Stimulated activated CD8-positive, alpha-beta memory T cell treated with anti-CD3 and anti-CD28 coated beads, Interleukin-15, amount 100 ng/mL, for 1 hour (primary cell): ENCODE measurements at places on chromosomes 5 and 9.

DNA sequence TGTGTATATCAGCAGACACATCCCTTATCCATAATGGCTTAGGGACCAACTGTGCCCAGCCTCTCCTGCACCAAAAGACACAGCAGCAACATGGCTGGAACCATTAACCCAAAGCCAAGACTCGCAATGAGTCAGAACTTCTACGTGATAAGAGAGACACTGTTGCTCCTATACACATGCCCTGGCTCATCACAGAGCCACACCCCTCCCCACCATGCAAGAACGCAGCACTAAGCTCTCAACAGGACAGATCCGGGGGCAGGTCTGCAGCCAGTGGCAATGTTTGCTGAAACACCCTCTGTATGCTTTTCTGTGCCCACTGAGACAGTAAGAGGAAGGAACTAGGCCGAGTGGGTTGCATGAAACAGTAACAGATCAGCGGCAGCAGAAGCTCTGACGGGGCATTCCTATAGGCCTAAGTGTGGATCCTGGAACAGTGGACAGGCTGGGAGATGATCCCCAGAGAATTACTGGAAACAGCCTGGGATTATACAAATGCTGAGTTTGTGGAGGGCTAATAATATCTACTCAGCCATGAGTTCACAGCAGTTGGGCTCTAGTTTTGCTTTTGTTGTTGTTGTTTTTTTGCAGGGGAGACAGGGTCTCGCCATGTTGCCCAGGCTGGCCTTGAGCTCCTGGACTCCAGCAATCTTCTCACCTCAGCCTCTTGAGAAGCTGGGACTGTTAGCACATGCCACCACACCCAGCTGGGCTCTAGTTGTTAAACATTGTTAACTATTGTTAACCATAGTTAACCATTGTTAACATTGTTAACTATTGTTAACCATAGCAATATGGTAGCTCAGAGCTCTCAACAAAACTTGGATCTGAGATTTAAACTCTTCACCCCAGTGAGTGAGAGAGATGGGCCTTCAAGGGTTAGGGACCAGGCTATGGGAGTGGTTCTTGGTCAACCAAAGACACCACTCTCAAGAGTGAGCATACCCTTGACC lies 41.0 kb downstream of the B4GALT1 start:
- no peak for DNase-seq

DNA sequence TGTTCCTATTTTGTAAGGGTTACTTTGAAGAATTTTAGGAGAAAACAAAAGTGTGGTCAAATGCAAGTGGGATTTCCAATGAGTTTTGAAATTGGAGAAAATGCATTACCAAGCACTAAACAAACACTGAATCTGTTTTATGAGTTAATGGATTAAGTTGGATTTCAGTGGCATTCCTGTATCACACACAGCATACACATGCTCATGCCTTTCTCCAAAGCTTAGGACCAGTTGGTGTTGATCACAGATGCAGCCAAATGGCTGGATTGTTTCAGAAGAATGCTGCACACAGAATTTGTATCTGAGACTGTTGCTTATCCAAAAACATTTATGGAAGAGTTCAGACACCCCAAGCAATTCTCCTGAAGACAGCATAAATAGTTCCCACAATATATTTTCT lies 611.1 kb downstream of the ACTL7B start:
- DNase-seq: no peak

DNA sequence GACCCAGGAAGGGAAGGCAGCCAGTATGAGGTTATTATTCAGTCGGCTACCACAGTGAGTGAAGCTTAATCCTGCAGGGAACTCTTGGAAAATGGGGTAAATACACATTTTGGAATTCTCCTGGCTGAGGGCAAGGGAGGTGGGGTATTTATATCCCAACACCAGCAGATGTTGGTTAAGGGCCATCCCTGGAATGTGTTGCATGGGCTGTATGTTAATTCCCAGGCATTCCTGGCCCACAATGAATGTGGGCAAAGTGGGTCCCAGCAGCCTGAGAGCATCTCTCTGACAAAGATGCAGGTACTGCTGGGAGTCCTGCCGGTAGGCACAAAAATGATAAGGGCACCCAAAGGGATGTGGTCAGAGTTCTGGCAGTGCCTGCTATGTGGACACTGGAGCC lies 2.9 kb upstream of the GPRIN1 start:
- no peak for DNase-seq

GRCh38 chr9:17609312-17610005 lies 30.6 kb downstream of the SH3GL2 start:
- no peak for DNase-seq

GRCh38 chr5:36723912-36724311 lies 117.5 kb downstream of the SLC1A3 start:
- no peak for DNase-seq

GRCh38 chr5:68884144-68884754 lies 209.6 kb upstream of the SLC30A5 start:
- no peak for DNase-seq

DNA sequence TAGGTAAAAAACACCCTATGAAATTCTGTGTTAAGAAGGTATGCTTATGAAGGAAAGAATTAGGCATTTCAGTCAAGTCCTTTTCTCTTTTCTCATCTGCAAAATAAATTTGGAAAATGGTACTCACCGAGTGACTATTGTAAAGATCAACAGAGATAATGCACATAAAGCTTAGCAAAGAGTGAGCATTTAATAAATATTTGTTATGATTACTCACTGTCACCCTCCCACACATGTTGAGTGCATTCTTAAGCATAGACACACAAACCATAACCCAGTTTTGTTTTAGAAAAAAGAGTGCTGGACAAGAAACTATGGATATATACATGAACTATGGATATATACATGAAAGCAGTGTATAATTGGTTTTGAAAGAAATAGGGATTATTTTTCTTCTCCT lies 54.7 kb upstream of the PRLR start:
- DNase-seq: no peak

DNA sequence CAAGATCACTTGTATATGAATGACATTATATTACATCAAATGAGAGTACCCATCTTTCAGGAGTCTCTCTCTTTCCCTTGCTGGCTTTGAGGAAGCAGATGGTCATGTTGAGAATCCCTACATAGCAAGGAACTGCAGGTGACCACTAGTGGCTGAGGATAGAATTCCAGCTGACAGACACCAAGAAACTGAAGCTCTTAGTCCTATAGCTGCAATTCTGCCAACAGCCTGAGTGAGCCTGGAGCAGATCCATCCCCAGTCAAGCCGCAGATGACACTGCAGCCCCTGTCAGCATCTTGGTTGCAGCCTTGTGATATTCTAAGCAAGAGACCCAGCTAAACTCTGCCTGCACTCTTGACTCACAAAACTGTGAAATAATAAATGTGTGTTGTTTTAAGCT lies 531.5 kb downstream of the CSNK1G3 start:
- DNase-seq: no peak

DNA sequence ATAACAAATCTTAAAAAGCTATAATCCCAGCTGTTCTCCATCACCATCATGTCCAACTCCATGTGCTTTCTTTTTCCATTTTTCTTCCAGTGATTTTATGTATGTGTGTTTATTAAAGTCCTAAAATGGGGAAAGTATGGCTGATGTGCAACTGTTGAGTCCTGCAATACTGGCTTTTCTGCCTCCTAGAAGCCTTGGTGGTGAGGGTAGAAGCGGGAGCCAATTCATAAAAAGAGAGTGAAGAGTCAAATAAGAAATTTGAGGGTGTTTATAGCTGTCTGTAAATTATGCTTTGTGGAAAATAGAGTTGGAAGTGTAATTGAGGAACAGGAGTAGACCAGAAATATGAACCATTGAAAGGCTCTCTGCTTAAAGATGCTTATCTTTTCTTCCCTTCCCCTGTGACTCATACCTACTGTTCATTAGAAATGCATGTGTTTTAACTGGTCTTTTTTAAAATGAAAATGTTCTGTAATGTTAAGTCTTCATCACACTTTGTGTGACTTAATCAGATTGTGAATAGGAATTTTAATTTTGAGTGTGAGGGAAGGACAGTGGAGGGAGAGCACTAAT lies 80.1 kb downstream of the ZCCHC7 start:
- no peak for DNase-seq

GRCh38 chr5:68744206-68744605 lies 349.6 kb upstream of the SLC30A5 start:
- DNase-seq: no peak

DNA sequence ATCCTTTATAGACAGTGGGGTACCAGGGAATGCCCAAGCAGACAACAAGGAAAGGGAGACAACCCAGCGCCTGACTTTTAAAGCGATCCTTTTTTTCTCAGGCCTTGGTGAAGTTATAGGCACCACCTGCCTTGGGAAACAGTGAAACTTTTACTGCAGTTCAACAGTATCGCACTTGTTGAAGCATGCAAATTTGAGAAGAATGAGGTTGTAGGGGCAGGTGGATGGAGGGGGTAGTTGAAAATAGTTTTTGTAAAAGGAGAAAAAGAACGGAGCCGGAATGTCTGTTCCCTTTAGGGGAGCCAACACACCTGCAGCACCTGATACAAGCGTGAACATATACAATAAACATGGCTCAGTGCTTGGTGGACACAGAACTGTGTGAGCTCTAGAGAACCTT lies 190.2 kb upstream of the NR3C1 start:
- no peak for DNase-seq

GRCh38 chr9:125497906-125498305 lies 209.1 kb downstream of the MAPKAP1 start:
- no peak for DNase-seq

DNA sequence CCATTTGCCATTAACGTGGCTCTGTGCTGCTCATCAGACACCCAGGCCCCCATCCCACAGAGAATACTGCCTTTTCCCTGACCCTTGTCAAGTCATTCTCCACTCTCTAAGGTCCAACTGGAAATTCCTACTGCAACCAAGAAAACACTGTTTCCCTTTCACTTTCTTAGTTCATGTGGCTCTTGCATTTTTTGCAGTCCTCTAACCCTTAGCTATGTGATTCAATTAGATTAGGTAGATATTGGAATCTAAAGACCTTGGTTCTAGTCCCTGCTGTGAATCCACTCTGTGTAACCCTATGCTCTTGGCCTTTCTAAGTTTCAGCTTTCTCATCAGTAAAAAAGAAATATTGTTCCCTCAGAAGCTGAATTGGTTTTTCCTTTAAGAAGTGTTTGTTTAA lies 649.4 kb downstream of the CCDC171 start:
- no peak for DNase-seq

- DNase-seq: no peak
These were observed 124.9 kb downstream of the MRPS30 start for GRCh38 chr5:44933686-44934085.

- DNase-seq: no peak
These were observed 533.5 kb downstream of the RAB3C start for GRCh38 chr5:59116231-59116865.

GRCh38 chr9:86685556-86685955 lies 261.8 kb downstream of the GAS1 start:
- DNase-seq: no peak

- no peak for DNase-seq
These were observed 45.9 kb downstream of the WDR36 start for GRCh38 chr5:111138096-111138495.

- DNase-seq: no peak
These were observed 681 bp upstream of the CHSY3 start for GRCh38 chr5:129903466-129904101.

DNA sequence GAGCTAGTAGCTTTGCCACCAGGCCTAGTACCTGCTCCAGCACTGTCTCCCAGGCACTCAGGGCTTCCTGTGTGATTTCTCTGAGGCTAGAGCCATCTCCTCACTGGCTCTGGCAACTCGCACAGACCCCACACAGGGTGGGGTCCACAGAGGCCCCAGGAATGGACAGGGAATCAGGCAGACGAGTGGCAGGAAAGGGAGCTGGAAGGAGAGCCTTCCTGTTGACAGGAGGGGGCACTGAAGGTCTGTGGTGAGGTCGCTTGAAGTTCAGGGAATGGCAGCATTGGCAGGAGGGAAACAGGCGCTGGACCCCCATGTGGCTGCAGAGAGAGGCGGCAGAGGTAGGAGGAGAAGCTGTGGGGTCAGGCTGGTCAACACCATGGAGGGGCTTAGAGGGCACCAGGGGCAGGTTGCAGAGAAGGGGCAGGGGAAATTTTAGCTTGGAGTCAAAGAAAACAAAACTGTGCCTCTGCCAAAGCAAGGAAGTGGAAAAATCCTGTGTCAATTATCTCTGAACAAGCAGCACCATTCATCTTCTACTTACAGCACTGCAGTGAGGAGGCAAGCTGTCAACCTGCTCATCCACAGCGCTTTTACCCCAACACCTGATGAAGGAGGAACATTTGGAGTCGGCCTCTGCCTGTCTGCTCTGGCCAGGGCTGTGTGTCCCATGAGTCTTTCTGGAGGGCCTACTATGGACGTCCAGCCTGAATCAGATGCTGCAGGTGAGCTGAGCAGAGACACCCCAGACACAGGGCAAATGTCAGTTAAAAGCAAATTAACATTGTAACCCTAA lies 270.2 kb downstream of the FSTL4 start:
- no peak for DNase-seq

GRCh38 chr9:118961857-118962256 lies 407.4 kb downstream of the BRINP1 start:
- DNase-seq: no peak

DNA sequence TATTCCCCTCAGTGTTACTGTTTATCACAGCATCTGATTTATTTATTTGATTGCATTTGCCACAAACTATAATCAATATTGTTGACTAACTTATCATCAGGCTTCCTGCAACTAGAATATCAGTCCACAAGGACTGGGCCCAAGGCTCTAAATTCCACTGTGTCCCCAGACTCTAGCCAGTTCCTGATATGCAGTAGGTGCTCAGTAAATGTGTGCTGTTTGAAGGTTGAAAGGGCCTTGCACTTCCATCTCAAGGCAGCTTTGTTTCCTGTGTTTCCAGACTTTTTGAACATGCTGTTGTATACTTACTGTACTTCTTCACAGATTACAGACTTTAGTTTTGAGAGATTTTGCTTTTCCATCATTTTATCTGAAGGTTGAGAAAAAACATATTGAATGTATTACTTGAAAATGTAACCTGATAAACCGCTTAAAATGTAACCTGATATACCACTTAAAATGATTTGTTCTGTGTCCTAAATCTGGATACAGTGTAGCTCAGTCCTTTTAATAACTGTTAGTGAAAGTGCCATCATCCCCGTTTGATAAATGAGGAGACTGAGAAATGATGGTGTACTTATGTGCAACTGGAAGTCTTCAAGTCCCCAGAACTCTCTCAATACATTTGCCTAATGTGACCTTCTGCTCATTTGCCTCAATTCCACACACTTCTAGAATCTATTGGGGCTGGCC lies 18.7 kb downstream of the KIAA1191 start:
- no peak for DNase-seq

GRCh38 chr9:106868087-106868486 lies 5.1 kb downstream of the ZNF462 start:
- DNase-seq: no peak

- no peak for DNase-seq
These were observed 118.8 kb downstream of the GALNT10 start for GRCh38 chr5:154309371-154309745.

- DNase-seq: no peak
These were observed 19.9 kb upstream of the ERAP2 start for GRCh38 chr5:96856371-96856770.

GRCh38 chr5:113378959-113379541 lies 55.7 kb downstream of the TSSK1B start:
- peak; percentile 16 for DNase-seq

- no peak for DNase-seq
These were observed 47.2 kb downstream of the ARHGEF28 start for GRCh38 chr5:73673161-73673591.
